Hindlimb muscle (tissue), 1 donor: ENCODE measurements at places on chromosomes 16 and 17.

DNA sequence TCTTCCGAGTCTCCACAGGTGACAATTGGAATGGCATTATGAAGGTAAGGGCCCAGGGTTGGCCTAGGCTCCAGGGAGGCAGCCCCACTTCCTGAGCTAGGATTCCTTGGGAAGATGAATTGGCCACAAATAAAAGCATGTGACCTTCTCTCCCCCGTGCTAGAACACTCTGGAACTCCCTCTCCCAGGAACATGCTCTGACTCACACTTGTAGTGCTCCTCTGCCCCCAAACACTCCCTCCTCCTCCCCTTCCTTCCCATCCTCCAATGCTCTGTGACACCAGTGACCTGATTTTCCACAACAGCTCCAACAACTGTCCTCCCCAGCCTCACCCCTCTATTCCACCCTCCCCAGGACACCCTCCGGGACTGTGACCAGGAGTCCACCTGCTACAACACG is 16.4 kb upstream of the ABCC3 start:
- no peak for DNase-seq

- DNase-seq = peak; percentile 20
These were observed 10.1 kb downstream of the MRM1 start for GRCh38 chr17:36611345-36612072.

GRCh38 chr17:48575066-48575582 is 3.0 kb downstream of the HOXB4 start:
- no peak for DNase-seq

GRCh38 chr17:36721560-36722120 is 120.3 kb downstream of the MRM1 start:
- no peak for DNase-seq

GRCh38 chr16:2985893-2986355 is 5.7 kb upstream of the PKMYT1 start:
- no peak for DNase-seq

- DNase-seq = no peak
These were observed 8.6 kb upstream of the CHST6 start for GRCh38 chr16:75503801-75504200.

DNA sequence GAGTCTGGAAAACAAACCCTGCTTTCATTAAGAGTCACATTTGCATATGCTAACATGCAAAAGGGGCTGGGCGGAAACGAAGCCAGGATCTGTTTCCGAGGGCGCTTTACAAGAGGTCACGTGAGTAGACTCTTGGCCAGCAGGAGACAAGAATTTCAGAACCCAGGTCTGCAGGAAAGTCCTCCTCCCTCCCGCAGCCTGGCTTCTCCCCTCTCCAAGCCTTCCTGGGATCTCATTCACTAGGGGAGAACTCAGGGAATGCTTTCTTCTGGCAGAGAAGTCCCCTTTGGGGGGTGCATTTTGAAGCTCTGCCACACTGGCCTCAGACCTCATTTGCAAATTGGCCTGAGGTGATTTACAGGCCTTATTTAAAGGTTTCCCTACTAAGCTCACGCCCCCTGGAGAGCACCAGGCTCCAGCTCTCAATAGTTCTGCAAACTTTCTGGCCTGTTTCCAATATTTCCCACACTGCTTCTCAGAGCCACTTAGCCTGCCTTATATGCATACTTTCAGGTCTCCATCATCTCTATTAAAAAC is 57.2 kb upstream of the CACNG5 start:
- no peak for DNase-seq

- DNase-seq = peak; percentile 63
These were observed 182.6 kb downstream of the LGALS9B start for GRCh38 chr17:20284570-20285295.

DNA sequence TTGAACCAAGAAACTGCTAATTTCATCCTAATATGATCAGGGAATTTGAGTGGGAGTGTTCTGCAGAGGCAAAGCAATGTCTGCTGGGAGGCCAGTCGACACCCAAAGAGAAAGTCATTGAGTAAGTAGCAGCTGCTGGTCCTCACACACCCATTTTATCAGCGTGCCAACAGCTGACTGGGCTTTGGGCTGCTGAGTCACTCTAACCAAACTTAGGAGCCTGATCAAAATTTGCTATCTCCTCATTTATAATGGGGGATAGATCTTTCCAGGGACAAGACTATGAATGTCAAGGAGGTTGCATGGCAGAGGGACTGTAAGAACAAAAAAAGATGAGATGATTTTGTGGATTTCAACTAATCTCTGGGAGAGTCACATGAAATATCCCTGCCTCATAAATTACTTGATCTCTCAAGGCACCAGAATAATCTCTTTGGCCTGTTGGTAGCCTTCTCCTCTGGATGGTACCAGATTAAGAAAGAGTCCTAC is 32.9 kb downstream of the CPSF4L start:
- DNase-seq = peak; percentile 27

DNA sequence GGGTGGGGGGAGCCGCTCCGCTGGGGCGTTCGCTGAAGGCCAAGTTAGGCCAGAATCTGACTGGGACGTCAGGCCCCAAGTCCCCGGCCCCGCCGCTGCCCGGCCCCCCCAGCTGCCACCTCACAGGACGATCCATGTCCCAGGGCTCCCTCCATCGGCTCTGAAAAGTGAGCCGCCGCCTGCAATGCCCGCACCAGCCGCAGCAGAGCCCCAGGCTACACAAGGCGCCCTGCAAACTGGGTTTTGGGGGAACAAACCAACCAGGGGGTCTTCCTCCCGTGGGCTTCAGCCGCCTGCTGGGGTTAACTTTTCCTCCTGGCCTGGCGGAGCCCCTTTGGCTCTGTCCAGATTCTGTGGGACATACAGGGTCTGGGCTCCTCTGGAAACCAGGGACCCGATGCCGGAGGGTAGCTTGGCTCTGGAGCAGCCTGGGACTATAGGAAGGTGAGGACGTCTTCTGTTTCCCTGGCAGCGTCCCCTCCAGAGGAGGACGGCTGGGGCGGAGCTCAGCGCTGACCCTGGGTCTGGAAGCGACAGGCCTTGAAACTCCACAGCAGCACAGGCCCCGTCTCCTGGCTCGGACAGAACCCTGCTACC is 835 bp downstream of the NME4 start:
- peak; percentile 61 for DNase-seq

DNA sequence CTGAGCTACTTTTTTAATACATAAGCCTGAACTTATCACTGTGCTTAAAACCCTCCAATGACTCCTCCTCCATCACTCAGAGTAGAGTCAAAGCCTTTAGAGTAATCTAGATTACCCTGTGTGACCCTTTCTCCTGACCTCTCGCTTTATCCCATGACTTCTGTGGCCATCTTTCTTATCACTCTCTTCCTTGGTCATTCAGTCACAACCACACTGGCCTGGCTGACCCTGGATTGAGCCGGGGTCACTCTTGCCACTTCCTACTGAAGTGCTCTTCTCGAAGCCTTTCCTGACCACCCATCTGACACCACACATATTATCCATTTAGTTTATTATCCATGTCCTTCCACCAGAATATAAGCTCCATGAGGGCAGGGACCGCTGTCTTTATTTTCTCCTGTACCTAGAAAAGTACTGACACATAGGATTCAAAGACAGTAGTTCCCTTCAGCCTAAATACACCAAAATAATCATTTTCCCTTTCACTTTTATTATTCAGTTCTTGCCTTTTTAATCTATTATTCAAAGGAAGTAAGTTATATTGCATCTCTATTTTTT is 28.0 kb upstream of the ABCA9 start:
- no peak for DNase-seq

GRCh38 chr17:45992904-45993303 is 6.1 kb upstream of the STH start:
- DNase-seq = no peak

GRCh38 chr17:76567634-76568432 is 17.8 kb downstream of the ST6GALNAC2 start:
- no peak for DNase-seq

- peak; percentile 73 for DNase-seq
These were observed 9.1 kb upstream of the ARL5C start for GRCh38 chr17:39174920-39175694.
